ENCODE measurements at places on chromosomes 6 and 20. TPM values are rescaled to one million over a fixed set of nuclear protein-coding genes. Genes with fewer than 3 reads are reported as not detected.

Gene TBXT
- total RNA-seq = not detected

DNA sequence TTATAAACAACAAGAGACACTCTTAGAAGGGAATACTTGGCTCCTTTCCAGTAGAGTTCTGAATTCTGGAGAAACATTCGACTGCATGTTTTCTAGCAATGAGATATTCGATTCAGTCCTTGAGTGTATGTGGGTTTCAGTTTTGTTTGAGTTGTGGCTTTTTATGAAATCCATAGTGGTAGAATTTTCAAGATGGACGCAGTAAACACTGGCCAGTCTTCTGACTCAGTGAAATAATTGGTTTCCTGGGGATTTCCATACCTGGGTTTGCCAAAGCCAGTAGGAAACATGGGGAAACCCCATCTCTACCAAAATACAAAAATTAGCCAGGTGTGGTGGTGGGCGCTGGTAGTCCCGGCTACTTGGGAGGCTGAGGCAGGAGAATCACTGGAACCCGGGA lies 273.5 kb upstream of the PLCB4 start:
- no peaks in the 10 kb centered on the region for H3K36me3 ChIP-seq
- no peaks in the 10 kb centered on the region for H3K4me1 ChIP-seq
- no peaks in the 10 kb centered on the region for H3K27me3 ChIP-seq
- H3K4me3 ChIP-seq = no peak overlapping the region
- DNase-seq = no peak
- H3K27ac ChIP-seq = no peak overlapping the region

DNA sequence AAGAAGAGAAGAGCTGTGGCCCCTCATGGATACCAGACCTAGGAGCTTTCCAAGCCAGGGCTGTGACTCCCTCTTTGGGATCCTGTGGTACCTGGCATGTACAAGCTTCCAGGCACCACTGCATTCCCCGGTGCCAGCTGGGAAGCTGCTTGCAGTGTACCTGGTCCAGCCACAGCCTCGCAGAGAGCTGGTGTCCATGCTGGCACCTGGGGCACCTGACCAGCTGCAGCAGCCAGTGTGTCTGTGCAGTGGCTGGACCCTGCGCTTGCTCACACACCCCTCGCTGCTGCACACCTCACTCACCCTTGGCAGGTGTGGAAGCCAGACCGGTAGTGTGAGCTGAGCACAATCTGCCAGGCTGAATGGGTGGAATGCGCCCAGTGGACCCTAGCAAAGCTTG lies 190.9 kb upstream of the MAN1A1 start:
- H3K27ac ChIP-seq = no peak overlapping the region
- DNase-seq = no peak
- H3K4me1 ChIP-seq = no peaks in the 10 kb centered on the region
- H3K27me3 ChIP-seq = no peaks in the 10 kb centered on the region
- no peak overlapping the region for H3K4me3 ChIP-seq
- no peaks in the 10 kb centered on the region for H3K36me3 ChIP-seq

DNA sequence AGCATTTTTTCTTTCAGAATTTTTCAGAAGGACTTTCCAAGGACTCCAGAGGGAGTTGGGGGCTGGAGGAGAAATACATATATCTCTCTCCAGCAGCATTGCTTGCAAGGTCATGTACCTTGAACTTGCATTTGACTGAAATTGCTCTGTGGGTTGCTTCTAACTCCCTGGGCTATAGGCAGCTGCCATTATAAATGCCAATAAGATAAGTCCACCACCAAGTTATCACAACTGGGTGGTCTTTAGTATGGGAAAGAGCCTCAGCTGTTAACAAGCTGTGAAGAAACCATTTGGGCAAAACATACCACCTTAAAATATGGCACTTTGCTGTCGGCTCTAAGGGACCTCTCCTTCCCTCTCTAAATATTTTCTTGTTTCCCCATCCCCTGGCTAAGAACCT lies 20.9 kb upstream of the CITED2 start:
- no peaks in the 10 kb centered on the region for H3K4me1 ChIP-seq
- H3K27ac ChIP-seq = no peak overlapping the region

GRCh38 chr6:120899932-120900331 lies 434.3 kb downstream of the TBC1D32 start:
- no peak overlapping the region for H3K27ac ChIP-seq
- no peak overlapping the region for H3K4me3 ChIP-seq
- DNase-seq = no peak
- no peaks in the 10 kb centered on the region for H3K27me3 ChIP-seq
- no peaks in the 10 kb centered on the region for H3K36me3 ChIP-seq
- no peaks in the 10 kb centered on the region for H3K4me1 ChIP-seq

All from left lung (tissue), 14 donors.